Right cardiac atrium (tissue), 5 donors: ENCODE measurements at places on chromosomes 6 and 20. TPM values are rescaled to one million over a fixed set of nuclear protein-coding genes. Genes with fewer than 3 reads are reported as not detected.

Gene SLC26A8
- total RNA-seq, result 0.29 TPM

Gene EPB41L2
- 120 TPM for total RNA-seq

Gene C20orf204
- total RNA-seq, result 0.21 TPM

Gene WRNIP1
- 39.4 TPM for total RNA-seq

Gene ULBP2
- total RNA-seq, result 0.31 TPM

Gene SYCP2
- 1.8 TPM for total RNA-seq

Gene MCM3
- 28.2 TPM for total RNA-seq

Gene ERVFRD-1
- total RNA-seq, result 0.09 TPM

Gene DNAH8
- not detected for total RNA-seq

Gene DBNDD2
- 176 TPM for total RNA-seq

Gene GLP1R
- 9.4 TPM for total RNA-seq

Gene FAM83D
- total RNA-seq, result 0.62 TPM

Gene MICAL1
- 4.8 TPM for total RNA-seq

Gene EDEM2
- 15.5 TPM for total RNA-seq

Gene IYD
- not detected for total RNA-seq

Gene MOXD1
- total RNA-seq, result 2.1 TPM
